Stimulated activated CD4-positive, alpha-beta T cell treated with anti-CD3 and anti-CD28 coated beads, Interleukin-1b, Interleukin-23, amount 100 ng/mL, for 1 hour (primary cell): ENCODE measurements at places on chromosomes 11 and 22.

DNA sequence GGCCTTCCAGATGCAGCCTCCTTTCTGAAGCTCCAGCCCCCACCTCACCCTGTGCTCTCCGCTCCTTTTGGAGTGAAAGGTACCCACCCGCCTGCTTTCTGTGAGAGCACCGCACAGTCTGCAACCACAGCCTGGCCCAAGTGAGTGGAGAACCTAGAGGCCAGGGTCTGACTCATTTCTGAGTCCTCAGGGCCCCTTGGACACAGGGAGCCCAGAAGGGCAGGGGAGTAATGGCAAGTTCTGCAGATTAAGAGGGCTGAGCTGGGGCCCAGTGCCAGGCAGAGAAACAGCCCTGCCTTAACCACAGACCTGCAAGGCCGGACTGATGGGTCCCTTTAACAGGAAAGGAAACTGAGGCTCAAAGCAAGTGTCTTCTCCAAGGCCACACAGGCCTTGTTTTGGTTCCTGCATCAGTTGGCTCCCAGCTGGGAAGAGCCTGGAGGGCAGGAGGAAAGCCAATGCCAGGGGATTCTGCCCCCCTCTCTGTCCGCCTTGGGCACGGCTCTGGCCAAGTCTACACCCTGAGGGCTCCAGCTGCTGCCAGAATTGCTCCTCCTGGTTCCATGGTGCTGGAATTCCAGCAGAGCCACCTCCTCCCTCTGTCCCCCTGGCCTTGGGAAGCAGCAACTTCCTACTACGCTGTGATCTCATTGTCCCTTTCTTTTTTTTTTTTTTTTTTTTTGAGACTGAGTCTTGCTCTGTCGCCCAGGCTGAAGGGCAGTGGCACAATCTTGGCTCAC is 55.1 kb downstream of the CYTH4 start:
- DNase-seq: no peak

- DNase-seq: no peak
Measured at GRCh38 chr11:5242208-5242607, 7.4 kb downstream of the HBG1 start.

DNA sequence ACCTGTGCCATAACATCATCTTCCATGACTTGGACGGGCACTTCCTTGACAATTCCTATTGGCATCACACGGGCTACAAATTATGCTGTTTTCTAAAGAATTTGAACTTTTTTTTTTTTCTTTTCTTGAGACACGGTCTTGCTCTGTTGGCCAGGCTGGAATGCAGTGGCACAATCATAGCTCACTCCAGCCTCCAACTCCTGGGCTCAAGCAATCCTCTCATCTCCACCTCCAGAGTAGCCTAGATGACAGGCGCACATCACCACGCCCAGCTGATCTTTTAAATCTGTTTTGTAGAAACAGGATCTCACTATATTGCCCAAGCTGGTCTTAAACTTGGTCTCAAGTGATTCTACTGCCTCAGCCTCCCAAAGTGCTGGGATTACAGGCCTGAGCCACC is 3.3 kb upstream of the CRYBB3 start:
- DNase-seq: no peak

GRCh38 chr11:123116486-123116885 is 54.5 kb upstream of the HSPA8 start:
- DNase-seq: no peak

GRCh38 chr11:116607027-116607426 is 165.8 kb downstream of the BUD13 start:
- DNase-seq: no peak

- no peak for DNase-seq
Measured at GRCh38 chr11:100403816-100404215, 283.3 kb upstream of the ARHGAP42 start.

- DNase-seq: no peak
Measured at GRCh38 chr22:20982563-20982882, 426 bp downstream of the LZTR1 start.

GRCh38 chr11:118009864-118010737 is 23.9 kb downstream of the IL10RA start:
- DNase-seq: no peak

- no peak for DNase-seq
Measured at GRCh38 chr11:26043665-26044064, 288.3 kb upstream of the ANO3 start.

DNA sequence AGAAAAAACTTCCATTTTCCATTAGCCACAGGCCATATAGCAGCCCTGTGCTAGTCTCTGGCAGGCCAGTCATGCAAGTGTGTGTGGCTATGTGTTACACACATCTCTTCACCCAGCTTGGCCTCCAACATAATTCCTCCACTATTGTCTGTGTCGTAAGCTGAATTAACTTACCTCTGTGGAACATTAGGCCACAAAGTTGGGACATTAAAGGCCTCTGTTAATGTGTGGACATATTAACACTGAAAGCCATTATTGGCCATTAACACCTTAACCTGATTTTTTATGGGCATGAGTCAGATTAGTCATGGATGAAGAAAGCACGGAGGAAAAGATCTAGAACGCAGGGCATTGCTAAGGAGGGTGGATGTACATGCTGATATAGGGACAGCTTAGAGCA is 100.1 kb downstream of the DBX1 start:
- DNase-seq: no peak

DNA sequence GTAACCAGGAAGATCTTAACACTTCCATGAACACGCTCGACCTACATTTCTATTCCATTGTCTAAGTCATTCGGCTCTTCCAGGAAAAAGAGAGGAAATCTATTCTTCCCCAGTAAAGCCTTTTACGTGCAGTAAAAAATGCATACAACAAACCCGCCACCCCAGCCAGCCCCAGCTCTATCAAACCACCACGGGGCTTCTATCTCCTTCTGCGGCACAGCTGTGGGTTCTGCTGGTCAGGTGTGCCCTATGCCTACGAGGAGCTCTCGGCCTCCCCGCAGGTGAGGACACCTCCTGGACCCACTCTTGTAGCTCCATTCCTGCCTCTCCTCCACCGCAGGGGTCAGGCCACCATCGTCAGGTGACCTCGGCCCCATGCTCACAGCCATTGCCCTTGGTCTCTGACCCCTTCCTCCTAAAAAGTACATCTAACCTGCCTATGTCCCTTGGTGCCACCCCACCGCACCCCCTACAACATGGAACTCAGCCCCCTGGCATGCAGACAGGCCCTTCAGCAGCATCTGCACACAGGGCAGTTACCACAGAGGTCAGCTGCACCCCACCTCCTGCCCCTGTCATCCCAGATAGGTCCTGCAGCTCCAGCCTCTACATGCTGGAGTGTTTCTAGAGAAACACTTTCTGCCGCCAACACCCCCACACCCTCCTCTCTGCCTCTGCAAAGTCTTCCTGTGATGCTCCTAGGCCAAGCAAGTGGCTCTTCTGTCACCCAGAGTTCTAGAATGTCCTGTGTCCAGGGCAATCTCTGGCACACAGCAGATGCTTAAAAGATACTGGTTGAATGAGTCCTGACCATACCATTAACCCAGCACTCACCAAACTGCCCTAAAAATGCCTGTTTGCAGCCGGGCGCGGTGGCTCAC is 3.1 kb downstream of the DEAF1 start:
- DNase-seq: no peak

- DNase-seq: no peak
Measured at GRCh38 chr11:17506314-17506713, 29.7 kb upstream of the ABCC8 start.

DNA sequence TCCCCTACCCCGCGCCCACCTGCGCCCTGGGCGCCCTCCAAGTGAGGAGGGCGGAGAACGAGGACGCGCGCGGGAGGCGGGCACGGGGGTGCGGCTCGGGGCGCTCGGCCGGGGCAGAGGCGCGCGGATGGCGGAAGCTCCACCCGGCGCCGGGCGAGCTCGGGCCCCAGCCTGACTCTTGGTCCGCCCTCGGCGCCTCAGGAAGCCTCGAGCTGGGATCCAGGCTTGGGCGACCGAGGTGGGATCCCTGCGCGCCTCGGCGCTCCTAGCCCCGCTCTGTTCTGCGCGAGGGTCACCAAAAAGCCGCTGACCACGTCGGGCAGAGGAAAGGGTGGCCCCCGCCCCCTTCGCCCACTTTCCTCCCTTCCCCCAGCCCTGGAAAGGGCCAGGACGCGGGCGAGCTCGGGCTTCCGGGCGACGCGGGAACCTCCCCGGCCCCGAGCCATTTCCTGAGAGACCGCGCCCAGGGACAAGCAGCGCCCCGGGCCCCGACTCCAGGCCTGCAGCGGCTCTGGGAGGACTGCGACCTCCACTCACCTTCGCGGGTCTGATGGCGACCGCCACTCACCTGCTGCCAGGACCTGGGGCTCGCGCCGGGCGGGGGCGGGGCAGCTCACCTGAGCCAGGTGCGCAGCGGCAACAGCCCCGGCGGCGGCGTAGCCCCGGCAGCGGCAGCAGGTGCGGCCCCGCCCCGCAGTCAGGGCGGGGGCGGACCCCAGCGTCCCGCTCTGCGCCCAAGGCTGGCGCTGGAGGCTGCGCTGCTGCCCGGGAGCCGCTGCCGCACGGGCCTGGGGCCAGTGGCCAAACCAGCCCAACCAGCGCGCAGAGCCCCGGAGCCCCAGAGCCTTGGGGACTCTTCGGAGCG is 2.2 kb upstream of the SIGIRR start:
- no peak for DNase-seq

GRCh38 chr11:77204754-77205466 is 76.9 kb downstream of the MYO7A start:
- DNase-seq: no peak

DNA sequence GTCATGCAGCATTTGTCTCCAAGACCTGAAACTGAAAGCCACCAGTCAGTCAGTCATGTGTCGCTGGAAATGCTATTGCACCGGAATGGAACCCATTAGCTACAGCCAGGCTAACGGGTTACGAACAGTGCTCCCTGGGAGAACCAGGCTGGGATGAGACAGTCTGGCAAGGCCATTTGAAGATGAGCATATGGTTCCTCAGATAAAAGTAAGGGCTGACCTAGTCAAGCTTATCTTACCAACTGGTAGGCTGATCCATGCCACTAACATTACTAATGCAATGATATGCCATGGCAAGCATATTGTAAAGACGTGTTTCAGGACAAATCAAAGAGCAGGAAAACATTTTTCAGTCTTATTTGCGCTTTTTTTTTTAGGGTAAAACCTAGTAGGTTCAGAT is 28.4 kb downstream of the NAP1L4 start:
- no peak for DNase-seq

GRCh38 chr22:25072406-25072805 is 119.9 kb downstream of the KIAA1671 start:
- DNase-seq: no peak

DNA sequence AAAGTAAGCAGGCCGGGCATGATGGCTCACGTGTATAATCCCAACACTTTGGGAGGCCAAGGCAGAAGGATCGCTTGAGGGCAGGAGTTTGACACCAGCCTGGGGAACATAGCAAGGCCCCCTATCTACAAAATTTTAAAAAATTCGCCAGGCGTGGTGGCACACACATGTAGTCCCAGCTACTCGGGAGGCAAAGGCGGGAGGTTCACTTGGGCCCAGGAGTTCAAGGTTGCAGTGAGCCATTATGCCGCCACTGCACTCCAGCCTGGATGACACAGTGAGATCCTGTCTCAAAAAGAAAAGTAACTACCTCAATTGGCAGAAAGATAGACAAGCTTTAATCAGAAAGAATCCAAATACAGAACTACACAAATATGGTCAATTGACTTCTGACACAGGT is 31.0 kb downstream of the CADM1 start:
- DNase-seq: no peak

DNA sequence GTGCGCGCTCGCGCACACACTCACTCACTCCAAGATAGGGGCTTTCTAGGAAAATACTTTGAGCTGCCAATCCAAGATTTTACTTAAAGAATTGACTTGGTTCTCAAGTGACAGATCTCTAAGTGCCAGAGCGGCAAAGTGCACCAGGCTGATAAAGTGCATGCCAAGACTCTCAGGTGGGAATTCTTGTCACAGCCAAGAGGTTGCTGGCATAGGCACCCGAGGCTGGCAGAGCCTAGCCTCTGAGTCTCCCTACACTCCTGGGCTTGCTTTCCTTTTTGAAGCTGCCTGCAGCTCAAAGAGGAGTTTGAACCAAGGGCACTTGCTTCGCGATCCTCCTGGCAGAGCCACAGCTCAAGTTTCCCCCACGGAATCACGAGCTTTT is 2.5 kb upstream of the ADM start:
- no peak for DNase-seq

DNA sequence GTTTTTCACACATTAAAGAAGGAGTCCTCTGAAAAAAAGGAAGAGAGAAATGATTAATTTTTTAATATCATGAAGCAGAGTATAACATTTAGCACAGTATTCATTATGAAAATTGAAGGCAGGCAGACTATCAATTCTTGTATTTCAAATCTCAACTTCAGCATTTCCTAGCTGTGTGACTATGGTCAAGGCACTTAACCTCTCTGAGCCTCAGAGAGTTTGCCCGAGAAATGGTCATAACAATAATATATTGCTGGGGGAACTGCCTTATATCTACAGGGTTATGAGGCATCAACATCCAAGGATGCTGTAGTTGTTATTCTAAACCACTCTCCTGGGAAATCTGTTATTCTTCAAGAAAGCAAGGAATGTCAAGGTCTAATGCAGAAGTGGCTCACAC is 1.1 kb downstream of the MS4A18 start:
- DNase-seq: no peak

DNA sequence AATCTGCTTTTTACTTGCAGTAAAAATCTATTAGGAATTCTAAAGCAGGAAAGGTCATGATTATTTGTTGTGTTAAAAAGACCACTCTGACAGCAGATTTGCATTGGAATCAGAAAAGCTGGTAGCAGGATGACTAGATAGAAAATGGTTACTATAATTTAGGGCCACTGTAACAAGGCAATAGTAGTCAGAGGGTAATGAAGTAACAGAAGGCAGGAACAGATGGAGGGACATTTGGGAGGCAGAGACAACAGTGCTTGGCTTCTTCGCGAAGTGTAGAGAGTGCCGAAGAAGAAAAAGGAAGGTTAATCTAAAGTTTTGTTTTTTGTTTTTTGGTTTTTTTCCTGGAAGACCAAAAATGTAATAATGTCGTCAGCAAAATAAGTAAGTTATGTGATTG is 129.8 kb upstream of the SLC5A12 start:
- DNase-seq: no peak

- no peak for DNase-seq
Measured at GRCh38 chr11:94000659-94001058, 20.5 kb upstream of the HEPHL1 start.

DNA sequence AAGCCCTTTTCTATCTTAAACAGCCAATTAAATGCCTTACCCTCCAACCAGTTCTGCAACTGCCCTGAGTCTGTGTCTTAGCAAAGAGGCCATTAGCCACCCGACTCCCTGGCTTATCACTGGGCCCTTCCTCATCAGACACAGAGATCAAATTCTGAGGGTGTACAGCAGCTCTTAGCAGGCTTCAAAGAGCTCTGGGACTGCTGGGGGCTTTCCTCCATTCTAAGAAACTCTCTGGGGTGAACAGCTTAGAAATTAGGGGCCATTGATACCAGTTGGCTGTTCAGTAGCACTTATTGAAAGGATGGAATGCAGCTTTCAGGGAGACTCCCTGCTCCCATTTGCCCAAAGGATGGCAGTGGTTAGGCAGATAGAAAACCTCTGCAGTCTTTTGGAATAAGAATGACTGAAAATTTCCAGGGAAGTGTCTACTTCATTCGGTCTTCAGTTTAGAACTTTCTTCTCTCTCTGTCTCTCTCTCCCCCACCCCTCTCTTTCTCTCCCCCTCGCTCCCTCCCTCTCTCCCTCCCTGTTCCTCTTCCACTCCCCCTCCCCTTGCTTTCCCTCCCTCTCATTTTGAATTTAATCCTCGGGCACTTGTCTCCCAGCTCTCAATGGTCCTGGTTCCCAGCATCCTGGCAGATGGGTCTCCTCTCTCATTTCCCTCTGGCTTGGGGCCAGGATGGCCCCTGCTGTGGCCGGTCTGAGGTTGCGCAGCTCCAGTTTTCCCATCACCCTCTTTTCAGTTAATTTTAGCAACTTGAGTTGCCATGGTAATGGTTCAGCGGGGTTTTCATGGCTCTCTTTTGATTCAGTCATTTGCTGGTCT is 76.4 kb downstream of the COMMD9 start:
- DNase-seq: no peak

- DNase-seq: no peak
Measured at GRCh38 chr11:132463295-132464002, 1068.9 kb downstream of the OPCML start.
